Astrocyte of the hippocampus (primary cell): ENCODE measurements at places on chromosomes 4 and X.

DNA sequence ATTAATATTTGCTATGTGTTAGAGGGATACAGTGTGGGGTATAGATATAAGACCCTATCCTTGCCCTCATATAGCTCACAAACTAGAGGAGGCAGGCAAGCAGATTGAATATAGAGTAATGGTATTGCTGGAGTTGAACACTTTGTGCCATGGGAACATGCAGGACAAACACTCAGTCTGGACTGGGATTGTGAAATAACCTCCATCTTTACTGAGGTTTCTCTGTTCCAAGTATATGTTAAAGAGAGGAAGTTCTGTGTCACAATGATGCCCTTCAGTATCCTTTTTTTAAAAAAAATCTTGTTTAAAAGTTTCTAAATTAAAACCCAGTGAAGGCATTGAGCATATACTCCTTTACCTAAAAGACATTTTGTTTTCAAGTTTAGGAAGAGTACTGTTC, 8.7 kb downstream of the FABP2 start:
- DNase-seq: no peak

DNA sequence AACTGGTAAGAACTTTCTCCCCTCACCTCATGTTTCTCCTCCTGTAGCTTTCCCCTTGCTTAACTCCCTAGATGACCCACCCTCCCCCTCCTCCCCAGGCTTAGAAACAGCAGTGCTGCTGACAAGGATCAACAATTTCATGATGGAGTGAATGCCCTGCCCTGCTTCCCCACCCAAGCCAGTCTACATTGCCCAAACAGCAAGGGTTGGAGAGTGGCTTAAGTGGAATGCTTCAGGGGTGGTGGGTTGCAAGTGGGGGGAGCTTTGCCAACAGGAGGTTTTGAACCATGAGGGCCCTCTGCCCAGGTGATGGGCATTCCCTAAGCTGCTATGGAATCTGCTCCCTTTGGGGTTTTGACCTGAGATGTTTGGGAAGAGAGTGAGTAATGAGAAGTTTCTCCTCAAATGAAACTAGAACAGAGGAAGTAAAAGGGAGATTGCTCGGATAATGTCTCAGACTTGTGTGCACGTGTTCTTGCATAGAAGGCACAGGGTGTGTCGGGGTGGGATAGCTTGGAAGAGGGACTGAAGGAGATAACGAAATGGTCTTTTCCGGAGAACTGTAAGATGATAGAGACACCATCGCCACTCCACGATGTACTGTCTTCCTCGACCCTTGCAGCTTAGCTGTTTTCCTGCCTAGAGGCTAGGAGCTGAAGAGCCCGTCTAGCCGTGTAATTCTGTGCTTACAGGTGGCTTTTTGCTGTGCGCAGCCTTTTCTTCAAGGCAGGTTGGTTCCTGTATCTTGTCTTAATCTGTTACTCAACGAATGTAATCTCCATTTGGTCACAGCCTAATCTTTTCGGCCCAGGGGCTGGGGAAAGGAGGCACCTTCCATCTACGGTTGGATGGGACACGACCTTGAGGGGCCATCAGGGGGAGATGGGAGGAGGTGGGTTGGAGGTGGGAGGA, 10.1 kb downstream of the GDPD2 start:
- no peak for DNase-seq

DNA sequence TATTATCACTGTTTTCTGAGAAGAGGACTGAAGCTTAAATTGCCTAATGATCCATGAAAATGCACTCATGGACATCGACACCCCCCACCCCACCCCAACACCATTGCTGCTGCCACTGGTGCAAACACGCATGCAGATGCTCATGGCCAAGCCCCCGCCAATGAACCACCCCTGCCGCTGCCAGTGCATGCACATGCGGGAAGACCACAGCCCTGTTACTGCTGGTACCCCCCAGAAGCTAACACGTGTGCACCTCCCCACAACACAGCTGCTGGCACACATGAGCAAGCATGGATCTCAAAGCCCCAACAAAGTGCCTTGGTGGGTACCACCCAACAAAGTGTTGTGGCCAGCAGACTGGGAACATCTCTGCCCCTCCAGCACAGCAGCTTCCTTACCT, 594.1 kb upstream of the FAT1 start:
- no peak for DNase-seq

DNA sequence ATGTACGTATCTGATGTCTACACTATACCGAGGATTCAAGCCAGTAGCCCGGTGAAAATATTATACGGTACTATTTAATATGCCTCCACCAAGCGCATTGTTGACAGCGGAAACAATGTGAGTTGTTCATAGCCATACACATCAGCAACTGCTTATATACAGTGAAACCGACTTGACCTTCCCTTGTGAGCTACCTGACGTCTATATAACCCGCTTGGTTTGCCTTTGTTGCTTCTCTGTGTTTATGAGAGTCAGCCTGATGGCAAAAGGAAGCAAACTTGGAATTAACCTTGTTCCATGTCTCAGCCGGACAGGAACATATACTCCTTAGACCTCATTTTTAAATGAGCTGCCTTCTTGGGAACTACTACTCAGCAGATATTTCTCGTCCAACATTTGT, 211.8 kb downstream of the DCTD start:
- no peak for DNase-seq

DNA sequence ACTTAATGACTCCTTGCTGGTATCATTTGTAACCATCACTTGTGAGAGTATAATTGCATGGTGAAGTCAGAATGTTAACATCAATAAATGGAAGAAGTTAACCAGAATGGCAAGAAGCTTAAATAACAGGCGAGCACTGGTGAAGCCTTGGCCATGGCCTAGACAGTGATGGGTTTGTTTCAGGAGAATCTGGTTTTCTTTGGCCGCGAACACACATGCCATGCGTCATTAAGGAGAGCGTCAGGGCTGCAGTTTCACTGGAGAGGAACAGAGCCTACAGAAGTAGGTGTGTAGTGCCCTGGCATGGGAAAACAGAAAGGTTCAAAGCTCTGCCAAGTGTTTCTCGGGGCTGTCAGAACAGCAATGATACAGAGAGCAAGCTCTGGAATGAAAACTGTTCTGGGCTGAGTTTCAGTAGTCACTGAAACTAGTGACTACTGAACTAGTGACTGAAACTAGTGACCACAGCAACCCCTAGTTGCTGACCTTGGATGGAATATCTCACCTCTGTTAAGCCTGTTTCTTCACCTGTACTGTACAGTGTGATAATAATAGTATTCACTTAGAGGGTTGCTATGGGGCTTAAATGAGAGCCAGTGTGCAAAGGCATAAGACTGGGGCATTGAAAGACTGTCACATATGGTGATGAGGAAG, 93.8 kb downstream of the C4orf51 start:
- DNase-seq: no peak

DNA sequence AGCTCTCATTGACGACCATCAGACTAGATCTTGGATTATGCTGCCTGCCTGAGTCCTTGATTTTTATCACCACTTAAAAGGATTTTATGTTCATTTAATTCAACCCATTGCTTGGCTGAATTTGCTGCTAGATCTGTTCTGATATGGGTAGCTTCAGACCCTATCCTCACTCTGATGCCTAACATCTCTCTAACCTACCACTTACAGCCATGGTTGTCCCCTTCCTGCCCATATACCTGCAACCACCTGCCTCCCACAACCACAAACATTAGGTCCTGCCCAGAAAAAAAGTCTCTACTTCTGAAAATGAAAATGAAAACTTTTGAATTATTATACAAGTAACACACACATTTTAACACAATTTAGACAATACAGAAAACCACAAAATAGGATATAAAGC, 310.8 kb downstream of the HNRNPD start:
- no peak for DNase-seq

DNA sequence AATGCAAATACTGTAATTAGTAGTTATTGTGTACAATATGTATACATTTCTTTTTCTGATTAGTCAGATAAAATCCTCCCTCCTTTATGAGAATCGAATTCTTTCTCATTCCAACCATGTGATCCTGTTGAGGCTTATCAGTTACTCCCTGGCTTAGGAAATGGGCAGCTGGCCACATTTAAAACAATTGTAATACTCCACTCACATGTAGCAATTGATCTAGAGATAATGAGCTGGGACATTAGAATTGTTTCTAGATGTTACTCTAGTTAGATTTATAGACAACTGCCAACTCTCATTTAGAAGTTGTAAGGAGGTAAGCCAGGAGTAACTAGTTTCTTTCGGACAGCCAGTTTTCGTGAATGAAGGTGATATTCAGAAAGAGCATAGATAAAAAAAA, 859.3 kb upstream of the AADAT start:
- DNase-seq: no peak

GRCh38 chr4:82124365-82124764, 249.4 kb downstream of the HNRNPD start:
- DNase-seq: no peak

- DNase-seq: no peak
Observed at GRCh38 chr4:39134683-39135306, 47.5 kb upstream of the WDR19 start.

DNA sequence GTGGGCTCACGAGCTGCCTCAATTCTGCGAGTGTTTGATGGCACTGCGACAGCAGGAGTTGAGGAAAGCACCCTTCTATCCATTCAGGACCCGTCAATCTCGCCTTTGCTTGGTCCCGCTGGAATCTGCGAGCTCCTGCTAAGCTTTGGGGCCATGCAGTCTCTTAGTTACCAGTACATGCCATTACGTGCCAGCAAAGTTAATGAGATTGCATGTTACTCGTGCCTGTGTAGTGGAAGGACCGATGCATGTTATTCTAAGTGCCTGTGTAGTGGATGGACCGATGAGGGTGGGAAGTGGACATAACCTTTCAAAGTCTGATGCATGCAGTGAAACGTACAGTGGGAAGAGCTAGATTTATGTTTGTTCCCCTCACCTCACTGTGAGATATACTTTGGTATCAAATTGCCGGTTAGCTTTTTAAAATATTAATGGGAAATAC, 569 bp downstream of the RPS3A start:
- DNase-seq: peak; percentile 70

- DNase-seq: peak; percentile 61
Observed at GRCh38 chr4:30828264-30828926, 108.2 kb downstream of the PCDH7 start.

GRCh38 chr4:140641105-140641555, 72.4 kb upstream of the UCP1 start:
- no peak for DNase-seq

DNA sequence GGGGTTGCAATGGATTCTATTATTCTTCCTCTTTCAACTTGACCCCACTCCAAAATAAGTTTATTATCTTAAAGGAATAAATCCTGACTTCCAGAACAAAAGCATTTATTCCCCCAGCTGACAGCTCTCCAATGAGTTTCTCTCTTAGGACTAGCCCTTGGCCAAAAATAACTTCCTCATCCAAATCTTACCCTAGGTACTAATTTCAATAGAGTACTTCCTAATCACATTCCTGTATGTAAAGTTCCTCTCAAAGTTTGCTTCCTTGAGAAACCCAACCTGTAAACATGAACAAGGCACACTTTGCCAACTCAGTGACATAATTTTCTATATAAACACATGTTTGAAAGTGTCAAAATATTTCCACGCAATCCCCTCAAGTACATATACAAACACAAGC, 671.2 kb upstream of the GALNTL6 start:
- DNase-seq: no peak

- no peak for DNase-seq
Observed at GRCh38 chr4:144298519-144298918, 158.0 kb upstream of the GYPA start.

GRCh38 chrX:41604766-41605543, 83.8 kb upstream of the GPR34 start:
- peak; percentile 16 for DNase-seq

GRCh38 chr4:48033825-48034413, 17.3 kb downstream of the NIPAL1 start:
- DNase-seq: peak; percentile 26

DNA sequence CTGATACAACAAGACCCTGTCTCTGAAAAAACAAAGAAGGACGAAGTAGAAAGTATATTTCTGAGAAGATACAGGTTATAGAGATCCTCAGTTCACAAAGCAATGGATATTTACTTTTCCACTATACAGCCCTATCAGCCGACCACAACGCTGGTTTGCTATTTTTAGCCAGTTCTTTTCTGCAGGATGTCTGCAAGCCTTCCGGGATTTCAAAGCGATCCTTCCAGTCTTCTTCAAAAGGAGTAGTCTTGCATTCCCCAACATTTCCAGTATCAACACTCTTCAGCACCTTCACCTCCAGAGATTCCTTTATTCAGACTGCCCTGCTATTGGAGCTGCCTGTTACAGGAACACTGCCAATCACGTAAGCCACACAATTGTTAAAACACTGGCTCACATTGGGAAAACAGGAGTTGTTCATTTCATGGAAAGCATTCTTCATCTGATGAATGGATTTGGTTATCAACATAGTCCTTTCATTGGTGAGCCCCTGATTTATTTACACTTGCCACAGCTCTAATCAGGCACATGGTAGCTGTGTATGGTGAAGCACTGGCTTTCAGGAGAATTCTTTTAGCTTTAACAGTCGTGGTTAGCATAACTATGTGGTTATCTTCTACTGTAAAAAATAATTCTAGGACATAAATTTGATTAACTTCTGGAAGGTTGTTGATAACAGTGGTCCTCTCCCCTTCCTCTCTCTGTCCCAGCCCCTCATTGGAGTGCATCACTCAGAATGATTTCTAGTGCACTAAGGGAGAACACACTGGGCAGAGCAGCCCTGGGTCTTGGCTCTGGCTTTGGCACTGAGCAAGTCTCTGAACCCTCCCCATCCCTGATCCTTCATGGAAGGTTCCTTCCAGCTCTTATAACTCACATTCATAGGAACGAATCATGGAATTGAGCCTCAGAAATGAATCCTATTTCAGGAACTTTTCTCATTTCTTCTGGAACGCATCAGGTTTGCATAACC, 109.9 kb upstream of the SORBS2 start:
- peak; percentile 68 for DNase-seq

DNA sequence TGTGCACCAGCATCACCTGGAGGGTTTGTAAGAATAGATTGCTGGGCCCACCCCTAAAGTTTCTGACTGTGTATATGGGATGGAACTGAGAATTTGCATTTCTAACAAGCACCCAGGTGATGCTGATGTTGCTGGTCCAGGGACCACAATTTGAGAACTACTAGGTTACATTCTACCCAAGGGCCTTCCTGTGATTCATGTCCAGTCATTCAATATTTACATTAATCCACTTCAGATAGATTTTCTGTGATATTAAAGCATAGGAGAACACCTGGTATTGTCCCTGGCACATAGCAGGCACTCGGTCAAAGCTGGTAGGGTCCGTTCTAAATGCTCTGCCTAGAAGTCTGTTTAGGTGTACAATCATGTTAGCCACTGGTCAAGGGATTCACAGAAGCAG, 19.5 kb upstream of the XPNPEP2 start:
- DNase-seq: no peak

DNA sequence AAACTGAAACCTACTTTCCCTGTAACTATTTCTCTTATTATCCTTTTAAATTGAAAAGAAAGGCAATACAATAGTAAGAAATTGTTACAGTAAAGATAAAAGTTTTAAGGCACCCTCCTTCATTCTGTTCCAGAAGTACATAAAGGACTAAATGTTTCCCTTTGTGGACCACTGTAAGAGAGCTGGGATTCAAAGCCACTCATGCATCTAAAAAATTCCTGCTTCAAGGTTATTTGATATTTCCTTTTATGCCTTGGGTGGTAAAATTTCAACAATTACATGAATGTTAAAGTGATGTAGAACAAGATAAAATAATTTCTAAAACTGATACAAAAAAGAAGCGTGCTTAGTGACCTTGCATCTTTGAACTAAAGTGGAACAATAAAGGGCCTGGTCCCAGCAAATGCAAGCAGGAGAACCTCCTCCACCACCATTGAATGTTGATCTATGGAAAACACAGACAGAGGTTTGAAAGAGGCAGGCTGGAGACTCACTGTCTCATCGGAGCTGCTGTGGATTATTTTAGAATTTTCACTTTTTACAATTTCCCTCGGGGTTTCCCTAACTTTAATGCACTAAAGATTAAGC, 42.3 kb upstream of the PRSS12 start:
- DNase-seq: no peak

- no peak for DNase-seq
Observed at GRCh38 chrX:4627414-4627813, 914.0 kb upstream of the PRKX start.
